ENCODE measurements at places on chromosomes 16 and 17.

DNA sequence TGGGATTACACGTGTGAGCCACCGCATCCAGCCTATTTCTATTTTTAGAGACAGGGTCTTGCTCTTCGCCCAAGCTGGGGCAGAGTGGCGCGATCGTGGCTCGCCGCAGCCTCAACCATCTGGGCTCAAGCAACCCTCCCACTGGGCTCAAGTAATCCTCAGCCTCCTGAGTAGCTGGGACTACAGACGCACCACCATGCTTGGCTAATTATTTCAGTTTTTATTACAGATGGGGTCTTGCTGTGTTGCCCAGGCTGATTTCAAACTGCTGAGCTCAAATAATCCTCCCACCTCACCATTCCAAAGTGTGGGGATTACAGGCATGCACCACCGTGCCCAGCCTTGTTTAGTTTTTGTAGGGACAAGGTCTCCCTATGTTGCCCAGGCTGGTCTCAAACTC is 53.8 kb downstream of the CCDC57 start:
- DNase-seq: no peak

DNA sequence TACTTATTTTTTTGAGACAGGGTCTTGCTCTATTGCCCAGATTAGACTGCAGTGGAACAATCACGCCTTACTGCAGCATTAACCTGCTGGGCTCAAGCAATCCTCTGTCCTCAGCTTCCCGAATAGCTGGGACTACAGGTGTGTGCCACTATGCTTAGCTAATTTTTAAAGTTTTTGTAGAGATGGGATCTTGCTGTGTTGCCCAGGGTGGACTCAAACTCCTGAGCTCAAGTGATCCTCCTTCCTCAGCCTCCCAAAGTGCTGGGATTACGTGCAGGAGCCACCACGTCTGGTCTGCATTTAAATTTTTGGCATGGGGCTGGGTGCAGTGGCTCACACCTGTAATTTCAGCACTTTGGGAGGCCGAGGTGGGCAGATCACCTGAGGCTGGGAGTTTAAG is 41.0 kb upstream of the INTS2 start:
- no peak for DNase-seq

GRCh38 chr16:57434003-57434402 is 13.2 kb downstream of the CIAPIN1 start:
- peak; percentile 68 for DNase-seq

DNA sequence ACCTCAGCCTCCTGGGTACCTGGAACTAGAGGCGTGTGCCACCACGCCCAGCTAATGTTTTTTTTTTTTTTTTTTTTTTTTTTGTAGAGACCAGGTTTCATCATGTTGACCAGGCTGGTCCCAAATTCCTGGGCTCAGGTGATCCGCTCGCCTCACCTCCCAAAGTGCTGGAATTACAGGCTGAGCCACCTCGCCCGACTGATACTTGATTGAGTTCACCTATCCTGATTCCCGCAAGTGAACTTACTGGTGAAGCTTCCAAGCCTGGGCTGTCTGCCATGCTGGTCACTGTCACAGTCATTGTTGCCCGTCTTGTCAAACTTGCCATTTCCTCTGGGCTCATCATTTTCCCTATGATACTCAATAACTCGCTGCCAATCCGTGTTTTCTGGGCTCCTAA is 71.1 kb upstream of the MTMR4 start:
- no peak for DNase-seq

GRCh38 chr16:20944861-20945574 is 44.4 kb downstream of the LYRM1 start:
- no peak for DNase-seq

- no peak for DNase-seq
Observed at GRCh38 chr17:58532555-58532951, 18.1 kb upstream of the MTMR4 start.

GRCh38 chr16:88812513-88813268 is 963 bp upstream of the APRT start:
- DNase-seq: no peak

GRCh38 chr17:35577830-35578196 is 558 bp downstream of the PEX12 start:
- no peak for DNase-seq

GRCh38 chr17:59093702-59094231 is 12.9 kb downstream of the TRIM37 start:
- no peak for DNase-seq

- peak; percentile 13 for DNase-seq
Observed at GRCh38 chr17:288802-289356, 63.7 kb downstream of the RPH3AL start.
